ENCODE measurements at places on chromosomes 11 and 22.

- no peak for DNase-seq
These were observed 3.8 kb downstream of the RSPH14 start for GRCh38 chr22:23137905-23138561.

DNA sequence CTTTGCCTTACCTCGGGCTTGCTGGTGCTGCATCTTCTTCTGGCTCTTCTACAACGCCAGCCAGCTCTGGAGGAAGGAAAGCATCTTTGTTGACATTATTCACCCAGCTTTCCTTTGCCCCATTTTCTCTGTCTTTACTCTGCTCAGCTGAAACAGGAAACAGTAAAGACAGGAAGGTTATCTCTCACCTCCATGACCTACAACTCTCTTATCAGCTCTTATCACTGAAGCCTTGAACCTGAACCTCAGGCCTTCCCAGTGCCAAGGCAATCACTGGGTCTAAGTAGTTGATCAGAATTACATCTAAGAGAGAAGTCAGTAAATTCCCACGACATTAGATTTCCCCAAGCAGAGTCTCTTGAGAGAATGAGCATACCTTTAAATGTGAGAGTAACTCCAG is 59.6 kb upstream of the CCDC89 start:
- DNase-seq: no peak

- no peak for DNase-seq
These were observed 270.1 kb downstream of the BUD13 start for GRCh38 chr11:116502641-116503061.

DNA sequence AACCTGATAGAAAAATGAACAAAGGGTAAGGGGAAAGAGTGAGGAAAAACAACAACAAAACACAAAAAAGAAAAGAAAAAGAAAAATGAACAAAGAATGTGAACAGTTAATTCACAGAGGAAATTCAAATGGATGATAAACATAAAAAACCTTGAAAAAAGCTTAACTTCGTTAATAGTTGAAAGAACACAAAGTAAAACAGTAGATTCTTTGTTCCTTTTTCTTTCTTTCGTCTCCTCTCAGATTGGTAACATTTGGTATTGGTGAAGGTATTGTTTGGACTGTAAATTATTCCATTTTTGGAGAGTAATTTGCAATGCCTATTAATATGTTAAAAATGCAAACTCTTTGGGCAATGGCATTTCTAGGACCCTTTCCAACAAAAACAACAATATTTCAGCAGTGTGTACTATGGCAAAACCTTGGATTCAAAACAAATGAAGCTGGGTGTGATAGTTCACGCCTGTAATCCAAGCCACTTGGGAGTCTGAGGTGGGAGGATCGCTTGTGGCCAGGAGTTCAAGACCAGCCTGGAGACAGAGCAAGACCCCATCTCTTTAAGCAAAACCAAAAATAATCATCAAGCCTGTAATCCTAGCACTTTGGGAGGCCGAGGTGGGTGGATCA is 3.3 kb upstream of the BACE1 start:
- peak; percentile 73 for DNase-seq

DNA sequence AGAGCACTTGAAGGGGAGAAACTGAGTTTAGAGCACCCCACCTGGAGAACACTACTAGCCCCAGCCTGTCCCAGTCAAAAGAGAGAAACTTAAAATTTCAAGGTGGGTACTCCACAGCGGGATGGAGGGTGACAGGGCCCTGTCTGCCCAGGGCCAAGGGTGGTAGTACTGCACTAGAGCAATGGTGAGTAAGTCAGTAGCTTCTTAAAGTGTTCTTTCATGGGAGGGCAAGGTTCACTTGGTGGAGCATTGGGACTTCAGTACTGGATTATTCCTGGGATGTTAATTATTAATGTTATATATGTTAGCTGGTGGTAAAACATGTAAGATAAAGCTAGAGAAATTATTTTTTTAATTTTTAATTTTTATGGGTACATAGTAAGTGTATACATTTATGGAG is 28.5 kb upstream of the AQP11 start:
- DNase-seq: no peak

DNA sequence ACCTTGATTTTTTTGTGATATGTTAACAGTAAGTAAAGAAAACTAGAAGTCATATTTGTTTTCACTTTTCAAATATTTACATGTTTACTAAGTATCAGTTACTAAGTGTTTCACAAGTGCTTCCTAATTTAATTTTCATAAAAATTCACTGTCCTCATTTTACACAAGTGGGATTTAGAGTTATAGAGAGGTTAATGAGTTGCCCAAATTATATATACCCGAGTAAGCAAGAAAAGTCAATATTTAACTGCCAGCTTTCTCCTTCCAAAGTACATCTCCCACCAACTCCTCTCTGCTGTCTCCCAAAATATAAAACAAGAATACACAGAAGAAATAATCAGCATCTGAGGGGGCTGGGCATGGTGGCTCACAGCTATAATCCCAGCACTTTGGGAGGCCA is 896.7 kb upstream of the ANO3 start:
- no peak for DNase-seq

GRCh38 chr11:115693002-115693401 is 188.8 kb upstream of the CADM1 start:
- DNase-seq: no peak

- no peak for DNase-seq
These were observed 7.1 kb downstream of the IL17RA start for GRCh38 chr22:17091851-17092250.

- DNase-seq: no peak
These were observed 19.5 kb upstream of the P2RY6 start for GRCh38 chr11:73252577-73253191.

DNA sequence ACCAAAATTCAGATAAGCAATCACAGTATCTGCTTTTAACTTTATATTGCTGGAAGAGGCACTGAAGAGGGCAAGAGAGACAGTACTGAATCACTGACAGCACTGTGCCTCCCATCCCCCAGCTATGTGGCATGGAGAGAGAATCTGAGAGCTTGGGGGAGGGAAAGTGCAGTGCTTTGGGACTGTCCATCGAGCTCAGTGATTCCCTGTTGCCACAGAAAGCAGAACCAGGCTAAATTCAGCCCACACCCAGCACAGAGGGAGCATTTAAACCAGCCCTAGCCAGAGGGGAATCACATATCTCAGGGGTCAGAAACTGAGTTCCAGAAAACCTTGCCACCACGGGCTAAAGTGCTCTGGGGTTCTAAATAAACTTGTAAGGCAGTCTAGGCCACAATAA is 44.3 kb downstream of the KCNQ1 start:
- DNase-seq: no peak

DNA sequence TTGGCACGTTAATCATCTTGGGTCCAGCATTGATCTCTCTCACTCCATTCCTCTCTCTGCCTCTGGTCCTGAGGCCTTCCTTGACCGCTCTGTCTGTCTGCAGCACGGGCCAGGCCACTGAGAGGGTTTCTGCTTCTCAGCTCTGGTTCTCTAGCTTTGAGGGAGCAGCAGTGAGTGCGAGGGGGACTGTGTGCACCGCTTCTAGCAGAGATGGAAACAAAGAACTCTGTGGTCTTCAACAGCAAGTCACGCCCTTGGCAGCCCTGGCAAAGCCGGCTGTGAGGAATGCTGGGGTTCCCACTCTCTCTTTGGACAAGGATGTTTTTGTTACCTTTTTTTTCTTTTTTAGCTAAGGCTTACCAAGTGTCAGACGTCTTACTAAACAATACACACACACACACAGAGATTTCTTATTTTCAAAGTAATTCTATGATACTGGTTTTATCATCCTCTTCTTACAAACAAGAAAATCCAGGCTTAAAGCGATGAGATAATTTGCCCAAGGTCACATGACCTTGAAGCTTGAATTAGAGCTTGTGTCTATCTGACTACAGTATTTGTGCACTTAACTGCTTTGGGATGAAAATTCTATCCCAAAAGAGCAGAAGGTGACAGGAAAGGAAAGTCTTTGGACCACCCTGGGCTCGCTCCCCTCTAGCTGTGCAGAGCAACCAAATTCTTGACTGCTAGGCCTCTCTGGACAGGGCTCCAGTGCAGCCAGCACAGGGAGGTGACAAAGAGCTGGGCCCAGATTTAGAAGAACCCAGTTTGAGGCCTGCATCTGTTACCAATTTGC is 293.2 kb downstream of the NTM start:
- no peak for DNase-seq

GRCh38 chr11:134454146-134454690 is 42.2 kb upstream of the B3GAT1 start:
- no peak for DNase-seq

DNA sequence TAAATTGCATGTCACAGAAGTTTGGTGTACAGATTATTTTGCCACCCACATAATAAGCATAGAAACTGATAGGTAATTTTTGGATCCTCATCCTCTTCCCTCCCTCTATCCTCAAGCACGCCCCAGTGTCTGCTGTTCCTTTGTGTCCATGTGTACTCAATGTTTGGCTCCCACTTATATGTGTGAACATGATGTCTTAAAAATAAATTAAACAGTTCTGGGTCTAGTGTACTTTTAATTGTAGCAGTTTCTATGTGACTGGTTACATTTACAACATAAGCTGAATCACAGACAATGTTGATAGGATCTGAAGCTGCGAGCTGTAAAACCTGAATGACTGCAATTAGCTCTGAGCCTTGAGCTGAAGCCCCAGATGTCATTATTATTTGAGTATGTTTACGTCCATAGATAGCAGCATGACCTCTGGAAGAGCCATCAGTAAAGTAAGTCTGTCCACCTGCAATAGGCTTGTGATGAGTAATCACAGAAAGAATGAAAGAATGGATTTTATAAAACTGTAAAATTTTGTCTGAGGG is 29.7 kb downstream of the OR10A6 start:
- DNase-seq: no peak

DNA sequence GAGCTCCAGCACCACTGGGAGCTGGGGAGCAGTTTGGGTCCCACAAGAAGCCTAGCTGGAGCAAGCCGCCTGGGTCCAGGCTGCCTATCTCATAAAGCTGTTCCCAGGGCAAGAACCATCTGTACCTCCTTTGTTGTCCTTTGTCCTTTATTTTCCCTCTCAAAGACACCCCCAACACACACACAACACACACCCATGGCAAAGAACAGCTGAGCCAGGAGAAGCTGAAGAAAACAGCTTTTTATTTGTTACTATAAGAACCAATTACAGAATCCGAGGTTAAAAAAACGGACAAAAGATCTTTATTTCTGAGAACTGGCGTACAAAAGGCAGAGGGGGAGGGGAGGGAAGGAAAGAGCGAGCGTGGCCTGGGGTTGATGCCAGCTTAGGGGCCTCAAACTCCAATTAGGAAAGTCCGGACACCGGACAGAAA is 1.7 kb upstream of the TUT1 start:
- no peak for DNase-seq

- no peak for DNase-seq
These were observed 44.7 kb downstream of the DNAJC24 start for GRCh38 chr11:31414338-31414737.
